ENCODE measurements at places on chromosomes 4 and X.

- peak; percentile 26 for DNase-seq
These were observed at the start of gene UBL4A for GRCh38 chrX:154486396-154487207. UBL4A (minus strand) TSS chrX:154486615; CDS start chrX:154486584, 31 bp downstream.

DNA sequence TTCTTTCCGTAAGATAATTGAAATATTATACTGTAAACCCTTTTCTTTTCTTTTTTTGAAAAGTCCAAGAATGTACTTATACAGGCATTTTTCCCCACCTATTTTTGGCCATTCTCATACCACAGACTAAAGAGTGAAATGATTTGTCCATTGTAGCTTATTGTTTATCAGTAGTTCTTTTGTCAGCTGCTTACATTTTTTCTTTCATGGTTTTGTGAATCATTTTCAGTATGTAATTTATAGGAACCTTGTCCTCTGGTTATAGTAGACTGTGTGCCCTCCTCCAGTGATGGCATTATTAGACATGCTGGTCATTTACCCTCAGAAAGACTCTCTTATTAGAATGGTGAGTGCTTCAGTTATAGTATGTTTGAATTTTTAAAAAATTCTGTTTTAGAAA is 56.7 kb downstream of the CCKAR start:
- DNase-seq: no peak

GRCh38 chrX:30283456-30284200 is 25.6 kb downstream of the NR0B1 start:
- DNase-seq: no peak

DNA sequence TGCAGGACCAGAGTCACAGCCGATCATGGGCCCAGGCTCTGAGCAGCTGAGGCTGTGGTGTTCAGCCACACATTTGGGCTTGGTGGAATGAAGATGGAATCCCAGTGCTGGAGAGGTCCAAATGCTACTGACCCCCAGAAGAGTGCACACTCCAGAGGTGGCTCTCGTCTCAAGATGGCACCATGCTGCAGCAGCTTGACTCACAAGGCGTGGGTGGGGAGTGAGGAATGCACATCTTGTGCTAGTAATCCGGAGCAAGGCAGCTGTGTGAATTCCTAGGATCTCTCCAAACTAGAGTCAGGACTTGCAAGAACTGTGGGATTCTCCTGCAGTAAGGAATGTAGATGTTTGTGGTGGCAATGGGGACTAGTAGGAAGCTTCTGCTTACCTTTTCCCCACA is 28.7 kb downstream of the RAB28 start:
- DNase-seq: no peak
